ENCODE measurements at places on chromosomes 11 and 22.

DNA sequence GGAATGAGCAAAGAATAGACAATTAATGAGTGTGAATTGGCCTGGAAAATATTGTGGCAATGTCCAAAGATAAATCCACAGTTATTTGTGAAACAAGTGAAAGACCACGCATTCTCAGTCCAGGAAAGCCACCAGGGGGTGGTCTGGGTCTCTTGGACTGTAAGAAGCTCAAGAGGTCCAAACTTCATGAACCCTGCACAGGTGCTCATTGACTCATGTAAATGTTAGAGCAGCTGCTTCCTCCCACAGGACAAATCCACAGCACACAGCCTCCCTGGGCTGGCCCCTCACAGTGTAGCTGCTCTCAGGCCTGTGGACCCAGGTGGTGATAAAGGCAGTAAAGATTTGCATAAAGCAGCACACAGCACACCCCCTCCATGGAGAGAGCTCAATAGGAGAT is 114.0 kb downstream of the ZNF280B start:
- DNase-seq = no peak

DNA sequence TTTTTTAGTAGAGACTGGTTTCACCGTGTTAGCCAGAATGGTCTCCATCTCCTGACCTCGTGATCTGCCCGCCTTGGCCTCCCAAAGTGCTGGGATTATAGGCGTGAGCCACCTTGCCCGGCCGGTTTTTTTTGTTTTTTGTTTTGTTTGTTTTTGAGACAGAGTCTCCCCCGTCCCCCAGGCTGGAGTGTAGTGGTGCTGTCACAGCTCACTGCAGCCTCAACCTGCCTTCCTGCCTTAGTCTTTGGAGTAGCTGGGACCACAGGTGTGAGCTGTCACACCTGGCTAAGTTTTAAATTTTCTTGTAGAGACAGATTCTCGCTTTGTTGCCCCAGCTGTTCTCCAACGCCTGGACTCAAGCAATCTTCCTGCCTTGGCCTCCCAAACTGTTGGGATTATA is 3.2 kb downstream of the PPIL2 start:
- no peak for DNase-seq

GRCh38 chr22:23193196-23193827 is 13.0 kb downstream of the BCR start:
- no peak for DNase-seq

- no peak for DNase-seq
These were observed 32.1 kb upstream of the ZNF143 start for GRCh38 chr11:9428706-9429105.

GRCh38 chr11:131483453-131483852 is 113.0 kb downstream of the NTM start:
- DNase-seq = no peak

DNA sequence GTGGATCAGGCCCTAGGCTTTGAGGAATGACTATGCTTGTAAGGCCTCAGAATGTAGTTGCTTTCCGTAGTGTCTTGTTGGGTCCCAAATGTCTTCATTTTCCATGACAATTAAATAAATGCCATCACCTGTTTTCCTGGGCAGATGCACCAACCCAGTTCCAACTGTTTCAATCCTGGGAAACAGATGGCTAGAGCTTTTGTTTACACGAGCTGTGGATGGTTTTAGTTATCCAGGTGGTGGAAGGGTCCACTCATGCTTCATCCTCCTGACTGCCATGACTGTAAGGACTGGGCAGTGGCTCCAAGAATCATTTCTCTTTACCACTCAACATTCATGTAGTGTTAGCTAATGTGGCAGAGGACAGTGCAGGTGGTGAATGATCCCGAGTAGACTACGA is 8.6 kb downstream of the RCN1 start:
- no peak for DNase-seq

GRCh38 chr22:49099496-49100124 is 728.1 kb downstream of the BRD1 start:
- DNase-seq = no peak

DNA sequence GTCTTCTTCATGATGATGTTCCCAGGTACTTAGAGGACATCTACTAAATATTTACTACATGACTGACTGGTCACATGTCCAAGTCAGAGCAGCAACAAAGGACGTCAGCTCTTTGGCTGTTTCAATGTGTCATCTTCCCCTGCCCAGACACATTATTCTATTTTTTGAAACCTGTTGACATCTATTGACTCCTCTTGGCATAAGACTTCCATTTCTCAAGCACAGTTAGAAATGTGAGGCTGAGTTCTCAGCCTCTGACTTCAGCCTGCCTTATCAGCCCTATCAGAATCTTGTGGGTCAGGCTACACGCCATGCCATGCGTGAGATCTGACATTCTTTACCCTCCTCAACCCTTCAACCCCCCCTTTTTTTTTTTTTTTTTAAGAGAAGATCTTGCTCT is 63.8 kb downstream of the SC5D start:
- DNase-seq = no peak
